ENCODE measurements at places on chromosomes 12 and 14. TPM values are rescaled to one million over a fixed set of nuclear protein-coding genes. Genes with fewer than 3 reads are reported as not detected.

DNA sequence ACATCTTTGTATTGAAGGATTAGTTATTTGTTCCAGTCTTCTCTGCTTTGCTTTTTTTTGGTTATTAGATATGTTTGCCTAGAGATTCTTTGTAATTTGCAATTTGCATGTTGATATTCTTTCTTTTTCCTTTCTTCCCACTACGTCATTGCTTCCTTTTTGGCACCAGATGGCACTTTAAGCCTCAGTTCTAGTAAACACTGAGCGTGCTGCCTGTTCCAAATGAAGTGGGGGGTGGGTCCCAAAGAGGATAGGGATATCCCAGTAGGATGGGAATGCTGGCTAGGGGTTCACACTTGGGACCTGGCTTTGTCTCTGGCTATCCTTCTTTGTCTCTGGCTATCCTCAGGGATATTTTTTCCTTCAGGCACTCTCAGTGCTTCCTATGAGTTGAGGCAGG is 17.0 kb downstream of the EAPP start:
- no peak overlapping the region for H3K27ac ChIP-seq
- no peaks in the 10 kb centered on the region for H3K4me1 ChIP-seq
- peaks cover 4% of the 10 kb centered on the region for H3K36me3 ChIP-seq
- peak; percentile 26 for DNase-seq

DNA sequence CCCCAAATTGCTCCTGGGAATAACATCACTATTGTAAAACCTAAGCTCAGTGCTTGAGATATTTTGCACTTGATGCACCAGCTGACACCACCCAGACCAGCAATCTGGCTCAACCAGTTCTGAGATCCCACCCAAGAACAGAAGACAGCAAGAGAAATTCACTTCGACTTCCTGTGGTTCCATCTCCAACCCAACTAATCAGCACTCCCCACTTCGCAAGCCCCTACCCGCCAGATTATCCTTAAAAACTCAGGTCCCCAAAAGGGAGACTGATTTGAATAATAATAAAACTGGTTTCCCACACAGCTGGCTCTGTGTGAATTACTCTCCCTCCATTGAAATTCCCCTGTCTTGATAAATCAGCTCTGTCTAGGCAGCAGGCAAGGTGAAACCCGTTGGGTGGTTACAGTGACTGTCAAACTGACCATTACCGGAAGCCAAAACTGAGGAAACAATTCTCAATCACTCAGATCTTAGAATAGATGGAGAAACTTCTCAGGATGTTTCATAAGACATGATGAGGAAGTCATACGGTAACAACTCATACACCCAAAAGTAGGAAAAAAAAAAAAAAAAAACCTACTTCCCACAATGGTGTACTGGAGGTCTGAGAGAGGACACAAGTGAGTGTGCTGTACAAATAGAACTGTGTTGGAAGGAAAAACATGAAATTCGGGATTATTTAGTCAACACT is 92.4 kb downstream of the TMTC1 start:
- H3K4me3 ChIP-seq, result no peak overlapping the region
- H3K27ac ChIP-seq, result no peak overlapping the region
- H3K36me3 ChIP-seq, result no peaks in the 10 kb centered on the region
- H3K27me3 ChIP-seq, result no peaks in the 10 kb centered on the region

GLT1D1 gene
- total RNA-seq, result not detected

DNA sequence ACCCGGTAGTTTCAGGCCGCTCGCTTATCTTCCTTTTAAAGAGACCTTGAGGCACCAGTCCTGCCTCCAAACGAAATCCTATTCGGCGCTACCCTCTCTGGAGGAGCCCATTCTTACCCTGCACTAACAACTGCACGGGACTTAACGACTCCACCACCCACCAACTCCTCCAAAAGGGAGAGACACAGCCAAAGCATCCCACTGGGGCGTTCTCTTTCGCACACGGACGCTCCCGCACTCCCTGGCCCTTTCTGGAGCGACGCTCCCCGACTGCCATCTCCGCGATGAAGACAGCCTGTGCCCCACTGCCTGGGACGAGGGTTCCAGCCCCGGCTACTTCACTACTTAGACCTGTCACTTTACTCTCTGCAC is 650 bp downstream of the GALC start:
- no peaks in the 10 kb centered on the region for H3K27me3 ChIP-seq
- H3K36me3 ChIP-seq, result no peaks in the 10 kb centered on the region
- peak overlapping the region; percentile 87 for H3K4me3 ChIP-seq
- peaks cover 6% of the 10 kb centered on the region for H3K4me1 ChIP-seq
- peak overlapping the region; percentile 88 for H3K27ac ChIP-seq

BRAP gene
- 17.9 TPM for total RNA-seq

DNA sequence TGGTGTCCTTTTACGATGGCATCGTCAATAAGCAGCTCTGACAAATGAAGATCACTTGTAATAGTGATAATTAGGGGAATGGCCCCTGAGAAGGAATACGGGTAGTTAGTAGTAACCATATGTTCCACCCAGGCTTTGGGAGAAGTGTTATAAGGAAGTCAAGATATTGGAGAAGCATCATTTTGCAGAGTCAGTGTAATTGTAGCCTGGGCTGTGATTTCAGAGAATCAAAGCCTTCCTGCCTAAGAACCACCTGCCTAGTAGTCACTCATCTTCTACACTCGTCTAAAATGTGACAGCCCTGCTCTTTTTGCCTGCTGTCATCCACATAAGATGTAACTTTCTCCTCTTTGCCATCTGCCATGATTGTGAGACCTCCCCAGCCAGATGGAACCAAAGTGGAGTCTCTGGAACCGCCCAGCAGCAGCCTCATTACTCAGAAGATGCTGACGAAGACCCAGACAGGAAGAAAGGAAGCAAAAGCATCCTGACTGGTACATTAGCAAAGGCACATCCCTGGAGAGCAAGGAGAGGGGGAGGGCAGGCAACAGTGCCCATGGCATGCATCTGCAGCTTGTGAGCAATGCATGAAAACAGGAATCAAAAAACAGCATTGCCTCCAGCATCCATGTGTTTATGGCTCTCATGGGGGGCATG is 12.6 kb upstream of the EDDM3A start:
- H3K27me3 ChIP-seq, result no peaks in the 10 kb centered on the region
- H3K4me1 ChIP-seq, result no peaks in the 10 kb centered on the region
- no peak overlapping the region for H3K27ac ChIP-seq
- H3K4me3 ChIP-seq, result no peak overlapping the region
- no peak for DNase-seq

IAPP gene
- total RNA-seq, result not detected

DNA sequence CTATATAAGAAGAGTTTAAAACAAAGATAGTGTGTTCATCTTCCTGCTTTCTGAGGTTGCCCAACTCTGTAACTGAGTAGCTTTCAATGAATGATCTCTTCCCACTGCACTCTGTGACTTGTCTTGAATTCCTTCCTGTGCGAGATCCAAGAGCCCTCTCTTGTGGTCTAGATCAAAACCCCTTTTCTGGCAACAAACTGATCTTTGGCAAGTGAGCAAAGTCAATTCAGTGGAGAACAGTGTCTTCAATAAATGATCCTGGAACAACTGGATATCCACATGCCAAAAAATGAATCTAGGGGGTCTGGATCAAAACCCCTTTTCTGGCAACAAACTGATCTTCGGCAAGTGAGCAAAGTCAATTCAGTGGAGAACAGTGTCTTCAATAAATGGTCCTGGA is 8.5 kb downstream of the CFAP54 start:
- no peak overlapping the region for H3K27ac ChIP-seq
- DNase-seq, result no peak
- H3K4me1 ChIP-seq, result no peaks in the 10 kb centered on the region

GPR135 gene
- total RNA-seq, result 12.4 TPM

HVCN1 gene
- total RNA-seq, result 5.4 TPM

DNA sequence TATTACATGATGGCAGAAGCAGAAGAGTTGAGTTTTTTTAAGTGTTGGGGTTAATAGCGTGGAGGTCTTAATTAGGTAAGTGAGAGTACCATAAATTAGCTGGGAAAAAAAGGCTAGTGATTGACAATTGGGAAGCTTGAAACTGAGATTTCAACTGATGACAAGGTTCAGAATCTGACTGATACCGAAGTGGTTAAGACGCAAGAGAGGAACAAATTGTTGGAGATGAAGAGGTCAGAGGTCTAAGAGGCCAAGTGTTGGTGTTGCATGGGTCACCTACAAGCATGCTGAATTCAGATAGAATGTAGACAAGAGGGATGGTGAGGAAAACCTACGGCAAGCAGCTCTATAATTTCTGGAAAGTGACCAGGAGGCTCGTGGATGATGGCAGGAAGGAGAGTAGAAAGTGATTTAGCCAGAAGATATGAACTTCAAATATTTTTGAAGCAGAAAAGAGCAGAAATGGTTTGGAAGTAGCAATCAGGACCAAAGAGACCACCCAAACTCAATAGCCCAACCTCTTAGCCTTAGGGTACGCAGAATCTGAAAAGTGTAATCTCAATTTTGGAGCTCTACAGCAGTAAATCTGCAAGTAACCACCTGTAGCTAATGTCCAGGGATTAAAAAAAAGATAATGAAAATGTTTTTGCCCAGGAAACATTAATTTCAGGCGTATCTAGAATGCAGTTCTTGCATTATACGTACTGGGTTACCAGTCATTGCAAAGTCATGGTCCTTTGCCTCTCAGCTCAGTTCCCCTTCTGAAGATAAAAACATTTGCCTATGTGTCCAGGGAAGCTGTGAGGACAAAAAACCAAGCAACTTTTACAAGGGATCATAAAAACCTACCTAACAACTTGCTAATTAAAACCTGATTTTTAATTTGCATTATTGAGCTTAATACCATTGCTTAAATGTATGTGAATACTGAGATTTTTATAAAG is 1.7 kb upstream of the TMPO start:
- H3K27me3 ChIP-seq, result no peaks in the 10 kb centered on the region
- peak overlapping the region; percentile 98 for H3K27ac ChIP-seq
- H3K4me3 ChIP-seq, result no peak overlapping the region
- DNase-seq, result no peak

KRT8 gene
- 536 TPM for total RNA-seq

GRCh38 chr12:122076743-122077495 is 1.6 kb upstream of the MLXIP start:
- no peak for DNase-seq
- no peak overlapping the region for H3K4me3 ChIP-seq
- H3K27ac ChIP-seq, result no peak overlapping the region
- no peaks in the 10 kb centered on the region for H3K27me3 ChIP-seq
- H3K36me3 ChIP-seq, result no peaks in the 10 kb centered on the region

GRCh38 chr12:94749890-94750289 is 99.5 kb upstream of the TMCC3 start:
- H3K4me3 ChIP-seq, result no peak overlapping the region
- DNase-seq, result no peak
- H3K4me1 ChIP-seq, result no peaks in the 10 kb centered on the region
- no peak overlapping the region for H3K27ac ChIP-seq
- no peaks in the 10 kb centered on the region for H3K36me3 ChIP-seq
- H3K27me3 ChIP-seq, result no peaks in the 10 kb centered on the region

DNA sequence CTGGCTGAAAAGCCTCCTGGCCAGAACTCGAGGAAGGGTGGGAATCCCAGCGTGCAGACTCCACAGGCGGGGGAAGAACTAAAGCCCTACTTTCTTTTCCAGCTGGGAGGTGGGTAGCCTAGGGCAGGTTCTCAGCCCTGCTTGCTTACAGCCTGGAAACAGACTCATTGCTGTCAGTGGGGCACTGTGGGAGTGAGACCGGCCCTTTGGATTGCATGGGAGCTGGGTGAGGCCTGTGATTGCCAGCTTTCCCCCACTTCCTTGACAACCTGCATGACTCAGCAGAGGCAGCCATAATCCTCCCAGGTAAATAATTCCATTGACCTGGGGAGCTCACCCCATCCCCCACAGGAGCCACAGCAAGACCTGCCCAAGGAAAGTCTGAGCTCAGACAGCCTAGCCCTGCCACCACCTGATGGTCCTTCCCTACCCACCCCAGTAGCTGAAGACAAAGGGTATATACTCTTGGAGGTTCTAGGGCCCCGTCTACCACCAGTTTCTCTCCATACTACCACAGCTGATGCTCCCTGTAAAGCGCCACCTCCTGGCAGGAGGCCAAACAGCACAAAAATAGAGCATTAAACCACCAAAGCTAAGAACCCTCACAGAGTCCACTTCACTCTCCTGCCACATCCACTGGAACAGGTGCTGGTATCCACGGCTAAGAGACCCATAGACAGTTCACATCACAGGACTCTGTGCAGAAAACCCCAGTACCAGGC is 294.1 kb downstream of the SEC23A start:
- H3K4me1 ChIP-seq, result no peaks in the 10 kb centered on the region
- no peak for DNase-seq
- no peaks in the 10 kb centered on the region for H3K27me3 ChIP-seq
- no peak overlapping the region for H3K4me3 ChIP-seq

GRCh38 chr12:95637471-95638155 is 86.3 kb upstream of the USP44 start:
- H3K27me3 ChIP-seq, result no peaks in the 10 kb centered on the region
- H3K27ac ChIP-seq, result no peak overlapping the region
- no peaks in the 10 kb centered on the region for H3K4me1 ChIP-seq
- no peaks in the 10 kb centered on the region for H3K36me3 ChIP-seq
- DNase-seq, result no peak

DNA sequence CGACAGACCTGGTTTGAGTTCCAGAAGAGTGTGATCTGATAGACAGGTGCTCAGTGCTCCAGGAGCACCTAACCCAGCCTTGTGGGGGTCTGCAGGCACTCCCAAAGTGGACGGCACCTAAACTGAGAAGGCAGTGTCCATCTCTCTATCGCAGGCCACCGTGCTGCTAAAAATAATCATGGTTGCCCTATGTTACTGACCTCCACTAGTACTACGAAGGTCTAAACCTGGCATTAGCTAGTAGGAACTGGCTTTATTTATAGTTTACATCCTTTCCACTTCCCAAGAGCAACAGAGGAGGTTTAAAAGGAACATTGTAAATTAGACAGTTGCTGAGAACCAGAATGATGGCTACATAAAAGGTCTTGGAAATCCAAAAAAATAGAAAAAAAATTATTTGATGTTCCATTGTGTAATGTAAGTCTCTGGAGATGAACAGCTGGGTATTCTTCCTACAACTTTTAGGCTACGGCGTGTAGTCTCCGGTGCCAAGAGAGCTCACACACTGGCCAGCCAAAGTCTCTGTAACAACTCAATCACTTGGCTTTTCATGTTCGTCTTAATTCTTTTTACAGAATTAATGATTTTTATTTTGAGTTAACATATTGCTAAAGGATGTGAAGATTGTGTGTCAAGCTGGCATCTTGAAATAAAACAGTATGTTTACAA is 27.3 kb downstream of the PPFIBP1 start:
- H3K4me1 ChIP-seq, result peaks cover 15% of the 10 kb centered on the region
- no peak overlapping the region for H3K4me3 ChIP-seq
- DNase-seq, result no peak
- no peaks in the 10 kb centered on the region for H3K36me3 ChIP-seq
- H3K27me3 ChIP-seq, result no peaks in the 10 kb centered on the region

MSI1 gene
- total RNA-seq, result 8.2 TPM

- DNase-seq, result no peak
- H3K4me3 ChIP-seq, result no peak overlapping the region
- peaks cover 12% of the 10 kb centered on the region for H3K4me1 ChIP-seq
- H3K27me3 ChIP-seq, result no peaks in the 10 kb centered on the region
- H3K27ac ChIP-seq, result no peak overlapping the region
Observed at GRCh38 chr14:64760146-64760755, 56.0 kb downstream of the PLEKHG3 start.

- H3K36me3 ChIP-seq, result no peaks in the 10 kb centered on the region
- no peaks in the 10 kb centered on the region for H3K27me3 ChIP-seq
- H3K27ac ChIP-seq, result no peak overlapping the region
- no peak for DNase-seq
- H3K4me1 ChIP-seq, result no peaks in the 10 kb centered on the region
Observed at GRCh38 chr12:130075497-130076076, 86.7 kb upstream of the FZD10 start.

- H3K27me3 ChIP-seq, result no peaks in the 10 kb centered on the region
- H3K27ac ChIP-seq, result no peak overlapping the region
- peaks cover 8% of the 10 kb centered on the region for H3K4me1 ChIP-seq
- H3K4me3 ChIP-seq, result no peak overlapping the region
- DNase-seq, result peak; percentile 72
- H3K36me3 ChIP-seq, result no peaks in the 10 kb centered on the region
Observed at GRCh38 chr12:49866859-49867569, 24.1 kb upstream of the BCDIN3D start.

Measured in prostate gland (tissue), 2 donors.